ENCODE measurements at places on chromosomes 11 and 22.

DNA sequence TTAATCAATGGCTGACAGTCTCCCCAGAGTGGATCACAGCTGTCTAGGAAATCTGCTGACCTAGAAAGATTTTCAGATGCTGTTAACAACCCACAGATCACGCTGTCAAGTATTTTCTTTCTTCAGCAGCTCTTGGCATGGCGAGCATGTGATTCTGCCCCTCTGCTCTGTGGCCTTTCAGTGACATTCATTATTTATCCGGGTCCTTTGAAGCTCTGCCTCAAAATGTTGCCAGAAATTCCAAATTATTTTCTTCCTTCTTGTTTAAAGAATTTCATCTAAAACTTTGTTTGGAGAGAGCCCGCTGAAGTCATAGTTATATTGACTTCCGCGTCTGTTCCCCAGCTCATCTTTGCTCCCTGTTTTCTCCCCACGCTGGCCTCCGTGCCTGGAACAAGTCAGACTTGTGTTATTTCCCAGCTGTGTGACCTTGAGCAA is 134.1 kb downstream of the COMMD9 start:
- no peak for DNase-seq

DNA sequence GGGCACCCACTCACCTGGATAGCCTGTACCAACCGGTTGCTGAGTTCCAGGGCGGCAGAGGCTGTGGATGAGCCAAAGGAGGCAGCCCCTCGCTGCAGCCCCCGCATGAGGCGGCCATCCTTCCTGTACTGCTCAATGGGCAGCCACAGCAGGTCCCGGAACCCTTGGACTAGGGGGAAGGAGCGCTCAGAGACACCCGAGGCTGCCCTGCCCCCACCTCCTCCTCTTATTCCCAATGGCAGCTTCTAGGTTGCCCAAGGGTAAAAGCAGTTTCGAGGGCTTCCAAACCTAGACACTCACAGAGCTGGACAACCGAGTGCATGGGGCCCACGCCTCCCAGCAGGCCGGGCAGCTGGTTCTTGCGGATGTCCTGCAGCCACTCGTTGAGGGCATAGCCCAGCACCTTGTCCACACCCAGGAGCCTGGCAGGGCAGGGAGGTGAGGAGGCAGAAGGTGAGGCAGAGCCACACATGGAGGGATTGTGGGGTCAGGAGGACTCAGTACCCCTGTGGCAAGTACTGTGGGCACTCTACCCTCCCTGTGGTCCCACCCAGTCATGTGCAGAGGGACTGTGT is 18.1 kb upstream of the EHD1 start:
- DNase-seq, result no peak

DNA sequence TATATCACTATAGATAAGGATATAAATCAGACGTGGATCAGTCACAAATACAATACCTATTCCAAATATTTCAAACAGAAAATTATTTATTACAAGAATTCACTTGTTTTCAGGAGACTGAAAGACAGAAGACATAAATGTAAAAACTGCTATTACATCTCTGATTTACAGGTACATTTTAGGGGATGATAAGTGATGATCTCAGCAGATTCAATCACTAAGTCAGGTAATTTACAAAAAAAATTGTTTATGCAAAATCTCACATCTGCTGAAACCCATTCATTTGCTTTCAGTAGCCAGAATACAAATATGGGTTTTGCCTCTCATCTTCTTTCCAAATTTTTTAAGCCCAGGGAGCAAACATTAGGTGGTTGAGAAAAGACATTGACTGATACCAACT is 1648.4 kb upstream of the RAG2 start:
- DNase-seq, result no peak

- no peak for DNase-seq
These were observed 11.4 kb downstream of the POU2AF1 start for GRCh38 chr11:111367411-111368284.

DNA sequence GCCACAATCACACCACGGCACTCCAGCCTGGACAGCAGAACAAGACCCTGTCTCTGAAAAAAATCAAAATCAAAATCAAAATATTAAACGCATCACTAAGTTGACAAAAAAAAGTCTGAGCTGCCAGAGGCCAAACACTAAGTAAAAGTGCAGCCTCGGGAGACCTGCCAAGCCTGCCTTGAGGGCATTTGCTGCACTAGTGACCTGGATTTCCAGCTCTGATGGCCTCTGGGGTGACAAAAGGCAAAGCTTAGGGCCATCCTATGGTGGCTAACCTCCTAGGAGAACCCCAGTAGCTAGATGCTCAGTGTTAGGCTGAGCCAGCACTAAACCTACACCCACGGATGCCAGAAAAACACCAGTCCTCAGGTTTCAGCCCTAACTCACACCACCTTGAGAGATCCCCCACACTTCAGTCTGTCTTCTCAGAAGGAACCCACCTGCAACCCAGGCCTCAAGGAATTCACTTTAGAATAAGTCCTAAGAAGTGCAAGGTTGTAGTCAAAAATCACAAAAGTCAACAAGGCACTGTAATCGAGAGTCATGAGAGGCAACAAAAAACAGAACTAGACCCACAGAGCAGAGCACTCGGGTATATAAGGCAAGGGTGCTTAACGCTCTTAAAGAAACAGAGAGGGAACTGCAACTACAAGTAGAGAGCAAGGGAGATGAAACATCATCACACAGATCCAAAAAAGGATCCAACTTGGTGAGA is 28.6 kb downstream of the GNB1L start:
- DNase-seq, result no peak

- DNase-seq, result no peak
These were observed 941.2 kb downstream of the DLG2 start for GRCh38 chr11:84685976-84686375.

GRCh38 chr11:2665526-2666400 is 34.0 kb downstream of the KCNQ1OT1 start:
- DNase-seq, result no peak

DNA sequence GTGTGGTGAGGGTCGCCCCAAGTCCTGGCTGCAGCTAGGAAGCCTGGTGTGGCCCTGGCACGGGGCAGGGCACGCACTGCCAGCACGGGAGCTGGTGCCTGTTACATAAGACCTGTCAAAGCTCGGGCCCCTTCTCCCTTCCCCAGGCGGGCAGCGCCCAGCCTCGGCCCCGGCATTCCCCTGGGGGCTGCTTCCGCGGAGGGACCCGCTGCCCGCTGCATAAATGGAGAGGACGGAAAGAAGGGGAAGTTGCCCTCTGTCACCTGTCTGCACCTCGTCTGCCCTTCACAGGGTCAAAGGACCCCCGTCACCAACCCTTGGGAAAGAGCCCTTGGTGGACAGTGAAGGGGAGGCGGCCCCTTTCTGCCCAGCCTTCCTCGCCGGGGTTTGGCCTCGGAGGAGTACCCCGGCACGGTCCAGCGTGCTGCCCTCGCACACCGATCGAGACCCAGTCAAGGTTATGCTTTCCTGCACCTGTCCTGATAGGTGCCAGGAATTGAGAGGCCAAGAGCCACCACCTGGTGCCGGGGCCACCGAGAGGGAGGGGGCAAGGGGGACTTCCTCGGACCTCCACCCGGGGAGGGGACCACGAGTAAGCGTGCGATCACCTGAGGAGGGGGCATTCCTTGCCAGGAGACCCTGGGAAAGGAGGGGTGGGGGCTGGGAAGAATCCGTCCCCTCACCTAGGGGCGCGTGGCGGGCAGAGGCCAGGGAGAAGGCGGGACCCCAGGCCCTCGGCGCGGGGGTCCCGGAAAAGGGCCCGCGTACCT is 16.8 kb upstream of the MFRP start:
- DNase-seq, result no peak

DNA sequence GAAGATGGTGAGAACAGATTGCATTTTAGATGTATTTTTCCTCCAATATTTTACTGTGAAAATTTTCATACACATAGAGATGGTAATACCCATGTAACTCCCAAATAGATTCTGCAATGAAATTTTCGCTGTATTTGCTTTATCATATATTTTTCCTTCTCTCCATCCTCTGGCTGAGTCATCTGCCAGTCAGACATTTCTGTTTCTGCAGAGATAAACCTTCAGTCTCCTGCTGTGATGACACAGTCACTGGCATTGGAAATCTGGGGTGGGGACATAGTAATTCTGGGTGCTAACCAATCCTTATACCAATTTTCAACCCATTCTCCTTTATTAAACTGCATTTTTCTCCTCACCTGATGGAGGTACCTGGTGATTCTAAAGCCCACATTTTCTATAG is 33.7 kb downstream of the SVIP start:
- DNase-seq, result no peak

- DNase-seq, result no peak
These were observed 69.1 kb downstream of the SMCO4 start for GRCh38 chr11:93474123-93474522.

GRCh38 chr22:30649430-30650007 is 13.9 kb downstream of the SLC35E4 start:
- DNase-seq, result no peak

DNA sequence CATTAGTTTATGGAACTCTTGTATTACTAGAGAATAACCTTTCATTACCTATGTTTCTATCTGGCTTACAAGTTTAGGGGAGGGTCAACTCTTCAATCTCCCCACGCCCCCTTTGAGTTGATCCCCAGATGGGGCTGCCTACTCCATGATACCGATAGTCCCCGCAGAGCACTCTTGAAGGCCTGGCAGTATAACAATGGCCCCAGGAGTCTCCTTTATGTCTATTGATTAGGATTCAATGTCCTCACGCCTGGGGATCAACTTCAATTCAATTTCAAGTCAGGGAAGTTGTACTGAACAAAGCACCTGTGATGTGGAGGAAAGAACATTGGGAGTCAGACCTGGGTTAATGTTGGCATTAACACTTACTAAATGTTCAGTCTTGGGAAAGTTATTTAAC is 520.2 kb downstream of the METTL15 start:
- DNase-seq, result no peak

DNA sequence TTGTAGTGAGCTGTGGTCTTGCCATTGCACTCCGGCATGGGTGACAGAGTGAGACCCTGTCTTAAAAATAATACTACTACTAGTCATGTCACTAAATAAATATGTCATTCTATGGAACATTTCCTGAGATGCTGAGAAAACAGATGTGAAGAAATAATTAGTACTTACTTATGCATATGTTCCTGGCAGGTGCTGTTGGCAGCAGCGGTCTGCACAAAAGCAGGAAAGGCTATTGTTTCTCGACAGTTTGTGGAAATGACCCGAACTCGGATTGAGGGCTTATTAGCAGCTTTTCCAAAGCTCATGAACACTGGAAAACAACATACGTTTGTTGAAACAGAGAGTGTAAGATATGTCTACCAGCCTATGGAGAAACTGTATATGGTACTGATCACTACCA is 8.8 kb downstream of the ARCN1 start:
- DNase-seq, result no peak

DNA sequence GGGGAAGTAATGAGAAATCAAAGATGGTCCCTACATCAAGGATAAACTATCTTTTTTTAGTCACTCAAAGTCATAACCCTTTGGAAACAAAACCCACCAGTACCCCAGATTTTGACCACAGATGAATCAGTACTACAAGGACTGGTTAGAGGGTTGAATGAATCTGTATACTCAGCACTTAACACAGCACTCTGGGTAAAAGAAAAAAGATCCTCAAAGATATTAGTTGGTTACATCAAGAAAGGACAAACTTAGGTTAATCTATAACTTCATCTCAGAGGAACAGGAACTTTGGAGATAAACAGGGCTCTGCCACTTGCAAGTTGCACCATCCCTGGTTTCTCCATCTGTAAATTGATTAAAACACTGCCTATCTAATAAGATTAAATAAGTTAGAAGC is 18.8 kb downstream of the SC5D start:
- DNase-seq, result no peak

GRCh38 chr11:131663405-131664200 is 293.2 kb downstream of the NTM start:
- DNase-seq, result peak; percentile 59

DNA sequence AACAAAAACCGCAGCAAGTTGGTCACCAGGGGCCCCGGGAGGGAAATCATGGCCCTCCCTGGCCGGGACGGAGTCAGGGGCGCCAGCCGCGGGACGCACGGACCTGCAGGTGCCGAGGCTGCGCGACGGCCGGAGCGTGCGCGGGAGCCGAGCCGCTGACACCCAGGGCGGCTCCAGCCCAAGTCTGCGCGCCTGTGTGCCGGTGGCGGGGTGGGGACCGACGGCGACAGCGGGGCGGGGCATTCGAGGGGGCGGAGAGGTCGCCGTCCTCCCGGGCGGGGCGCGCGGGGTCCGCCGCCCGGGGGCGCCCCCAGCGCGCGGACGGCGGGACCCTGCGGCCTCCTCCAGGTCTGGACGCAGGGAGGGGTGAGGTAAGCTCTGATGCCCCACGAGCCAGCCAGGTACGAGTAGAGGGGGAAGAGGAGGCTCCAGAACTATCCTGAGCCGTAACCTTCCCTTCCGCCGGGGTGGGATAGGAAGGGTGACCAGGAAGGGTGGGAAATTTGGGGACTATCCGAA is at the start of gene ESAM:
ESAM (minus strand) TSS at position 186 of the 519 bp plus-strand sequence; CDS start at position 50, 136 bp downstream.
- DNase-seq, result no peak

Measured in nucleus accumbens (tissue), 56 donors.